SK-N-SH treated with all-trans-retinoic acid at 6 μM for 48 hours (cell line): ENCODE measurements at places on chromosomes 16 and 17.

GRCh38 chr16:8850279-8850885 lies 18.4 kb downstream of the CARHSP1 start:
- ATAC-seq, result peak; percentile 64

- ATAC-seq, result no peak
Observed at GRCh38 chr17:62119373-62119772, 54.3 kb upstream of the MED13 start.

DNA sequence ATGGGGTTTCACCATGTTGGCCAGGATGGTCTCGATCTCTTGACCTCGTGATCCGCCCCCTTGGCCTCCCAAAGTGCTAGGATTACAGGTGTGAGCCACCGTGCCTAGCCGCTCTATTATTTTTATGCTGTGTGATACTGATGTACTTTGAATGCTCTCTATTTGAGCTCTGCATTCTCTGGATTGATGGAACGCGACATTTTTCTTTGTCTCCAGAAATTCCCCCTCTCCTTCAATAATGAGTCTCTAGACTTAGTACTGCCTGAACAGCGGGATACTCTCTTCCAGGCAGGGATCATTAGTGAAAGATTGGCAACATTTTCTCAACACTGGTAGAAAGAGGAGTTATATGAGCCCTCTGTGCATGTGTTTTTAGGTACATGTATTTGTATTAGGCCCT lies 93.3 kb upstream of the CLEC3A start:
- ATAC-seq, result no peak

- ATAC-seq, result no peak
Observed at GRCh38 chr16:845351-845745, 44.8 kb upstream of the GNG13 start.

GRCh38 chr16:14131774-14132695 lies 60.9 kb downstream of the MRTFB start:
- no peak for ATAC-seq
